Stimulated activated CD4-positive, alpha-beta T cell treated with anti-CD3 and anti-CD28 coated beads, TNF-alpha, amount 100 ng/mL, for 4 hours (primary cell): ENCODE measurements at places on chromosomes 1 and 21.

DNA sequence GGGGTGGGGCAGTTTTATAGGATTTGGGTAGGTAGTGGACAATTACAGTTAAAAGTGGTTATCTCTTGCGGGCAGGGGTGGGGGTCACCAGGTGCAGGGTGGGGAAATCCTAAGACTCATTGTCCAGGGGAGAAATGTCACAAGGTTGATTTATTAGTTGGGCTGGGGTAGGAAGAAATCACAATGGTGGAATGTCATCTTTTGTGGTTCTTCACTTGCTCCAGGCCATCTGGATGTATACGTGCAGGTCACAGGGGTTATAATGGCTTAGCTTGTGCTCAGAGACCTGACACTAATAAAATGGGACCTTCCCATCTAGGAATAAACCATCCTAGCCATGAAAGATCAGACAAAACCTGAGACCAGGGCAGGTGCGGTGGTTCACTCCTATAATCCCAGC, 11.5 kb downstream of the TEX46 start:
- DNase-seq = no peak

- no peak for DNase-seq
These were observed 133.1 kb upstream of the PTBP2 start for GRCh38 chr1:96588416-96588995.

- no peak for DNase-seq
These were observed 22.7 kb downstream of the PLEKHA6 start for GRCh38 chr1:204337036-204337429.

- no peak for DNase-seq
These were observed at the start of gene HTR1D for GRCh38 chr1:23217421-23218115. Gene HTR1D, minus strand, starts transcription at chr1:23217502. Its CDS starts 23,283 bp downstream, at chr1:23194219.

- no peak for DNase-seq
These were observed 12.0 kb upstream of the PRELP start for GRCh38 chr1:203463469-203464062.

- DNase-seq = no peak
These were observed 513.5 kb downstream of the LMO4 start for GRCh38 chr1:87842156-87842555.

DNA sequence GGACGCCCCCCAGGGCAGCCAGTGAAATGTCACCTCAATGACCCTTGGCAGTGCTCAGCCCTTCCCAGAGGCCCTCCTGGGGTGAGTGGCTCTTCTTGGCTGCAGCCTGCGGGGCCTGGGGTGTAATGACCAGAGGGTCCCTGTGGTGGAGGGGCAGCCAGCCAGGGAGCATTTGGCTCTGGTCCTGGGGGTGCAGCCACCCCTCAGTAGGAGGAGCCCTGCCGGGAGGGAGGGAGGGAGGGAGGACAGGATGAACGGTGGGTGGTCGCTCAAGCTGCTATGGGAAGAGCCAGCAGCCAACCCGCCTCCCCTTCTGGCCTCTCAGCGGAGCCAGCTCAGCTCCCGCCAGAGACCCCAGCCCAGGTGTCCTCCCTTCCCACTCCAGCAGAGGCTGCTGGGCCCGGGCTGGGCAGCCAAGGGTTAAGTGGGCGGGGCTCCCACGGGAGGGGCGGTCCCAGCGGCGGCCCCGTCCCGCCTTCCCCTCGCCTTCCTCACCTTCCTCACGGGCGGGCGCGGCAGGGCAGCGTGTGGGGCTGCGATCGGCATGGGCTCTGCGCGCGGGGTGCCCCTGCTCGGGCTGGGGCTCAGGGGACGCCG, 9.0 kb upstream of the PLCH2 start:
- DNase-seq = no peak

DNA sequence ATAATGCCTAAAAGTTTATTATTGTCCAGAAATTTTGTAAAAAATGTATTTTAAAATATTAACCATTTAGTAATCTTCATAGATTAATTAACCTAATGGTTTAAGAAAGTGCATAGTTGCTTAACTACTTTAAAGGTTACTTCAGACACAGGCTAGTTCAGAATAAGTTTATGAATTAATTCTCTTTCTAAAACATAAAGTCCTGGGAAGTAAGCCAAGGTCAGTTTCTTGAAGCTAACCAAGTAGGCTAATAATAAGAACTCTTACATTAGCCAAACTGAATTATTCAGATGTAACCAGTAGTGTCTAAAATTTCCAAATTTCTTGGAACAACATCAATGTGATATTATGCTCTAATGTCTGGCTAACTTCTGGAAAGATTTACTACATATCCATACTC, 790.4 kb downstream of the NCAM2 start:
- DNase-seq = no peak

- no peak for DNase-seq
These were observed 255.8 kb downstream of the TGFB2 start for GRCh38 chr1:218600968-218601367.

GRCh38 chr1:12567288-12567819, 50.7 kb downstream of the DHRS3 start:
- no peak for DNase-seq

- DNase-seq = no peak
These were observed 46.9 kb downstream of the AJAP1 start for GRCh38 chr1:4701276-4701675.

GRCh38 chr1:168842306-168842705, 113.3 kb upstream of the DPT start:
- no peak for DNase-seq

DNA sequence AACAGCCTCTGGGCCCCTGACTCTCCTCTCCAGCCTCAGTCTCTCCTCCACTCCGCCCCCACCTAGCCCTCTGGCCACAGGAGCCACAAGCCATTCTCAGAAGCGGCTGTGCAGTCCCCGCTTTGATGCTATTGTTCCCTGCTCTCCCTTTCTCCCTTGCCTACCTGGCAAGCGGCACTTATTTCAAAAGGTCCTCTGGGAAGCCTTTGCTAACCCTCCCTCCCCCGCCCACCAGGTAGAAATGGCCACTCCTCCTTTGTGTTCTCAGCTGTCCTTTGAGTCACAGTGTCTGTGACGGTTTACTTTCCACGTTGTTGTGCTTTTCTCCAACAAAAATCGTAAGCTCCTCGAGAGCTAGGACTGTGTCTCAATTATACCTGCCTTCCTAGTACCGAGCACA, 338.4 kb upstream of the PROX1 start:
- DNase-seq = no peak
